Fibroblast of skin of left quadriceps (primary cell): ENCODE measurements at places on chromosomes 1 and 21.

GRCh38 chr1:99502400-99502799 is 143.5 kb upstream of the PALMD start:
- no peak for DNase-seq

DNA sequence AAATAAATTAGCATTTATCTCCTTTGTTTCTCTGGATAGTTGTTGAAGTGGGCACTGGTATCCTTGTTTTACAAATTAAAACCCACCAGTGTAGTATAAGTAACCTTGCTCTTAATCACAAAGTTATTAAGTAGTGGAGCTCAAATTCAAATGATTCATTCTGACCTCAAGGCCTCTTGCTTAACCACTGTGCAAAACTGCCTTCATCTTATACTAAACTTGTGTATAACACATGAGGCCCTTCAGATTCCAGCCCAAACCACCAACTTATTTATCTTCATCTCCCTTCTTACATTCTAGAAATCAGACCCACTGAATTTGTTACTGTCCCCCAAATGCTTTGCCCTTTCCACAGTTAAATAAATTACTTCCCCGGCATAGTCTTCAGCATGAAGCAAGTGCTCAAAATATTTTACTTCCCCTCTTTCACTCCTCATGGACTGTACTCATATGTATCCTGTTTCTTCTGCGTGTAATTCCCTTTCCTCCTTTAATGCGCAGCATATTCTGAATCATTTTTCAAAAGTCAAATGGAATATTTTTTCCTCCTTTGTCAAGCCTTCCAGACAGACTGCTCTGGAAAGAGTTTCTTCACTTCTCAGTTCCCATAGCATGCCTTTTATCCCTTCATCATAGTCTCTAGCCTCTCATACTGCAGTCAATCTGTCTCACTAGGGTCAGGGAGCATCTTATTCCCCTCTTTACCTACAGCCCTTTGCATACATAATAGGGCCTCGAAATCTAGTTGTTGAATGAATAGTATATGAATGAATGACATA is 19.0 kb upstream of the DNASE2B start:
- peak; percentile 64 for DNase-seq

DNA sequence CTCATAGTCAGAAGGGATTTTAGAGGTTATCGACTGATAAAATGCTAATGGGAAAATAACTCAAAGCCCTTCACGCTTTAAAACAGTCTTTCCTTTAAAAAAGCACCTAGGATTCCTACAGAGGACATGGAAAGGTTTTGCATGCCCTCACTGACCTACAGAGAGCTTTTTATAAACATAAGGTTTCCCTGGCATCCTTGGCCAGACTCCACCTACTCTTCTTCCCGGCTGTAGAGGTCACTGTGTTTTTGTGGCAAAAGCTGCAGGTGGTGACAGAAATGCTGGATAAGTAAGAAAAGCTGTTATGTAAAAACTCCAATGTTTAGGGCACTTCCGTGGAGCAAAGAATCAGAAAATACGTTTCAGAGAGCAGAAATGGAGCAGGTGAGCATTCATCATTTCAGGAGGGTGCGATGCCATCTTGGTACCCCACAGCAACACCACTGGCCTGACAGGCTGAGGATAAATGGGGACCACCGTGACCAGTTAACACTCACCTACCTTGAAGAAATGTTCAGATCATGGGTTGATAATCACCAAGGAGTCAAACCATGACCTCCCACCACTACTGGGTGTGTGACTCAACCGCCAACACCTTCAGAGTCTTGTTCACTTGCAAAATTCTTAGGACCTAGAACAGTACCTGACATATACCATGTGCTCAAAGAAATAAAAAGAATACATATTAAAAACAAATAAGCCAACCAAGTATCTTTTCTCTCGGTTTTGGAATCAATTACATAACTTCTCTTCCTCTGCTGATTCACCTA is 46.6 kb downstream of the SSBP3 start:
- DNase-seq, result no peak

DNA sequence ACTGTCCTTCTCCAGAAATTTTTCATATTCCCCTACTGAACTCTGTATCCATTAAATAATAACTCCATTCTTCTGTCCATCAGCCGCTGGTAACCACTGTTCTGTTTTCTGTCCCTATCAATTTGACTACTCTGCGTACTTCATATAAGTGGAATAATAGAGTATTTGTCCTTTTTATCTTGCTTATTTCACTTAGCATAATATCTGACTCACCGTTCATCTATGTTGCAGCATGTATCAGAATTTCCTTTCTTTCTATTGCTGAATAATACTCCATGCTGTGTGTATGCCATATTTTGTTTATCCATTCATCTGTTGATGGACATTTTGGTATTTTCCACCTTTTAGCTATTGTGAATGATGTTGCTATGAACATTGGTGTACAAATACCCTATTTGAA is 71.9 kb downstream of the CEP350 start:
- DNase-seq, result no peak

GRCh38 chr1:3610527-3611169 is 660 bp downstream of the MEGF6 start:
- DNase-seq, result peak; percentile 44

DNA sequence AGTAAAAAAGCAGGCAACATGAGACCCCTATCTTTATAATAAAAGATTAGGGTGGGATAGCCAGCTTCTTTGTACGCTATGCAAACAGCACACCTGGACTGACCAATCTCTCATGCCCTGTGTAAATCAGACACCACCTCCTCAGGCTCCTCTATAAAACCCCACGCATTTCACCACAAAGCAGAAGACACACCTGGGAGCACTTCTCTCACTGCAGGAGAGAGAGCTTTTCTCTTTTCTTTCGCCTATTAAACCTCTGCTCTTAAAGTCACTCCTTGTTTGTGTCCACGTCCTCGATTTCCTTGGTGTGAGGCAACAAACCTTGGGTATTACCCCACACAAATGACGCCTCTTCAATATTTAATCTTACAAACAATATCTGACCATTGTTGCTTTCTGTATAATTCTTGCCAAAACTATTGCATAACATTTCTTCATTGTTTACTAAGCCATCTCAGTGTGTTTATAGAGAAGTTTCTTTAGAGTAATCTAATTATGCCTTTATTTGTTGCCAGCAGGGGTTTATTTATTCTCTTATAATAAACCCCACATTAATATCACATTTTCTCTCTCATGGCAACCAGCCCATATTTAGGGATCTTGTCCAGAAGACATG is 31.6 kb upstream of the NUF2 start:
- DNase-seq, result no peak

- DNase-seq, result peak; percentile 33
Observed at GRCh38 chr1:40703316-40703715, 11.8 kb downstream of the NFYC start.

DNA sequence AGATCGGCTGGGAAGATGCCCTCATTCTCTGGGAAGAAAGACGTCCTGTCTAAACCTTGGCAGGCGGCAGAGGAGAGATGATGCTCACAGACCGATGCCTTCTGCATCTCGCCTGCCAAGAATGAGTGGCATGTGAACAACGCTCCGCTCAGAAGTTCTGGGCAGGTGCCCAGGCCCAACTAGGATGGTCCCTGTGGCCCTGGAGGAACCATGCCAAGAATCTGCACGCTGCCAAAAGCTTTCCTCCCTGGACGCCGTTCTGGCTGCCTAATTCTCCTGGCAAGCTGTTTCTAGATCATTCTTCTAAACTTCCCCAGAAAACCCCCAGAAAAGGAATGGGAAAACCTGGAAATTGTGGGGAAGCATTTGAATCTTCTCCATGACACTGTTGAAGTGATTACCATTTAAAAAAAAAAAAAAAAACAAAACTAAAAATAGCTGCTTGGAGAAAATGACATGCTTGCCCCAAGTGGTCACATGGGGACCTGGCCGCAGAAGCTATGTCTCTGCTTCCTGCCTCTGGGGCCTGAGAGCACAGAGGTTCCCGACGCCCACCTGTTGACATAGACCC is 440.9 kb downstream of the PRDM2 start:
- no peak for DNase-seq

- DNase-seq, result no peak
Observed at GRCh38 chr1:65911679-65912078, 119.0 kb downstream of the PDE4B start.

GRCh38 chr1:12424087-12424529 is 193.9 kb downstream of the DHRS3 start:
- DNase-seq, result peak; percentile 67

DNA sequence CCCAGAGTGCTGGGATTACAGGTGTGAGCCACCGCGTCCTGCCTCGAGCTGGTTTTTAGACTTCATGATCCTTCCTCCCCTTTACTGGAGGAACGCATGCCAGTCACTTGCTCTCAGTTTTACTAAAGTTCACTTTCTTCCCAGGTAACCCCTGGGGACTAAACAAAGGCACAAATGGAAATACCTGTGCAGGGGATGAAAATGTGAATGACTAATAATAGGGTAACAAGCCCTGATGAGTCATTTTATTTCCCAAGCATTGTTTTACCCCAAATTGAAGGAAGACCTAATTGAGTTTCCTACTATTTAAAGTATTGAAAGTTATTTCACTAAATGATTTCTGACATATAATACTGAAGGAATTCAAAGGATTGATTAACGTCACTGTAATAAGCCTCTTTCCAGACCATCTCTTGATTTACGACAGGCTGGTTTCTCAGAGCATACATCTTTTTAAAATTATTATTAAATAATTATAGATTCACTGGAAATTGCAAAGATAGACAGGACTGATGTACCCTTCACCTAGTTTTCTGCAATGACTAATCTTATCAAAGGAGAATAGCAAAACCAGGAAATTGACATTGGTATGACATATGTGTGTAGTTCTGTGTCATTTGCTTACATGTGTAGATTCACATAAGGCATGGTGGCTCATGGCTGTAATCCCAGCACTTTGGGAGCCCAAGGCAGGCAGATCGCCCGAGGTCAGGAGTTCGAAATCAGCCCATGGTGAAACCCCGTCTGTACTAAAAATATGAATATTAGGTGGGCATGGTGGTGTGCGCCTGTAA is 53.2 kb upstream of the SOD1 start:
- no peak for DNase-seq

DNA sequence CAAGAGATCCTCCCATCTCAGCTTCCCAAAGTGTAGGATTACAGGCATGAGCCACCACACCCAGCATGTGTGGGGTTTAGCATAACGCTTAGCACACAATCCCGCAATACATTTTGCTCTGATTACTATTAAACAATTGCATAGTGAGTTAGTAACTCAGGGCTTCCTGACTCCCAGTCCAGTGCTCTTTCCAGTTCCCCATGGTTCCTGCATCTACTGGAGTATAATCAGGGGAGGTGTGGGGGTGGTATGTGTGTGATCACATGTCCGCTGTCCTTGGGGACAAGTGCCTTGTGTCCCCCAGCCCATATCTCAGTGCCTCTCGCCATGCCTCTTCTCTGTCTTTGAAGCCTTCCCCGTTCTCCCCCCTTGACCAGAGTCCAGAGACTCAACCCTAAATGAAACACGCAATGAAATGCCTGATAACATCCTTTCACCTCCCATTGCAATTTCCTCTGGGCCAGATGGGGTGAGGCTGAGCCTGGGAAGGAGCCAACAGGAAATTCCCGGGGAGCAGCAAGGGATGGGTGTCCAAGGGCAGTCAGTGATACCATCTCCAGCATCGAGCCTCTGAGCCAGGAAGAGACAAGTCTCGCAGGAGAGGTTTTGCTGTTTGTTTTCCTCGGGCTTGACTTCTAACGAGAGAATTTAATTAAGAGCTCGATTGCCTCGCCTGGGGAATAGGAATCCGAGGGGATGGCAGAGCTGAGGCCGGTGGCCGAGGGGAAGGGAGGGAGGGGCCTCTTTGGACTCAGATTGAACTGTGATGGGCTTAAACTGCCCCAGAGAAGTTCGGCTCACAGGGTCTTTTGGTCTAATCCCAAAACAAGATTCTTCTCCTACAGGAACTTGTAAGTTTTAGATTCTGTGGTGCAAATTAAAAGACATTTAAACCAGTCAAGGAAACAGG is 7.7 kb upstream of the HTR1D start:
- DNase-seq, result peak; percentile 46

GRCh38 chr21:39568361-39568760 is 44.4 kb upstream of the B3GALT5 start:
- no peak for DNase-seq

GRCh38 chr1:46027788-46028573 is 104.4 kb downstream of the PIK3R3 start:
- no peak for DNase-seq

DNA sequence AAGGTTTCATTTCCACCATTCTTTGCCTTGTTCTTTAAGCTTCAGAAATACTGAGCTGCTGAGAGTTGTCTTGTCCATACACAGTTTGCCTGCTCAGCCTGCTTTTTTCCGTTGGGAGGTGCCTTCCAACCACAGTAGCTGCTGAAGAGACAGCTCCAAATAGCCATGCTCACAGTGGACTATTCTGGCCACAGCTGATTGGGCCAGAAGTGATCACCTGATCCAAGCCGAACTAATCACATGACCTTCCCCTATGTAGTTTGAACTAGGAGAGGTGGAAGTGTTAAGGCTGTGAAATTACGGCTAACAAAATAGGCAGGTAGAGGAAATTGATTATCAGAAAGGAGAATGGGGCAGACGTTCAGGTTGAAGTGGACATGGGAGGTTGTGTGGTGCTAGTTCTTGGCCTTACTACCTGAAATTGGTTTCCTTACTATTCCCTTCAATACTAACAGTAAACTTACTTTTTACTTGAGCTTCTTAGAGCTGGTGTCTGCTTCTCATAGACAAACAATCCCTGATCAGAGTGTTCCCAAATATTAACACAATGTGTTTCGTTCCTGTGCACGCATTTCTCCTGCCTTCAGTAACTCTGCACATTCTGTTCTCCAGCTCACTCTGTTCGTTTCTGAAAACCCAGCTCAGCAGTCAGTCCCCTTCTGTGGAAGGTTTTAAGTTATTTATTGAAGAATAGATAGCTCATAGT is 136.1 kb downstream of the RWDD3 start:
- DNase-seq, result no peak

GRCh38 chr1:78080767-78081166 is 35.0 kb downstream of the GIPC2 start:
- no peak for DNase-seq

GRCh38 chr1:201742476-201742875 is 86.5 kb upstream of the IPO9 start:
- DNase-seq, result no peak

- no peak for DNase-seq
Observed at GRCh38 chr1:204377800-204378668, 18.3 kb upstream of the PLEKHA6 start.

- no peak for DNase-seq
Observed at GRCh38 chr1:20343149-20343937, 52.7 kb downstream of the VWA5B1 start.

GRCh38 chr1:8025671-8026144 is 401 bp downstream of the ERRFI1 start:
- no peak for DNase-seq

GRCh38 chr1:225654277-225654597 is 1.3 kb upstream of the ENAH start:
- DNase-seq, result no peak

GRCh38 chr1:204930155-204930523 is 59.5 kb downstream of the NFASC start:
- DNase-seq, result no peak

DNA sequence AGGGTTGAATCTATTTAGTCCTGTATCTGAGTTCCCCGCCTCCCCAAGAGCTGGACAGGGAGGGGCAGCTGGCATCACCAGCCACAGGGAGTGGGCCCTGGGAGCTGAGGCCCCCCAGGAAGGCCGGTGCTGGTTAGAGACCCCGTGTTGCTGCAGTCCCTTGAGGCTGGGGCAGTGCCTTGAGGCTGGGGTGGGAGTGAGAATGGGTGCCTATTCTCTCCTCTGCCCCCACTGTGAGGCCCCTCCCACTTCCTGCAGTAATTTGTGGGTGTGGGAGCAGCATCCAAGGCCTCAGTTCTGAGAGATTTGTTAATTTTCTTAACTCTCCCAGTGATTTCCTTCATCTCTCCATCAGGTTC is 2.5 kb upstream of the TRAPPC3 start:
- DNase-seq, result no peak

GRCh38 chr1:244861683-244862082 is 2.7 kb downstream of the HNRNPU start:
- no peak for DNase-seq
